ENCODE measurements at places on chromosomes 2 and 18. TPM values are rescaled to one million over a fixed set of nuclear protein-coding genes. Genes with fewer than 3 reads are reported as not detected.

DNA sequence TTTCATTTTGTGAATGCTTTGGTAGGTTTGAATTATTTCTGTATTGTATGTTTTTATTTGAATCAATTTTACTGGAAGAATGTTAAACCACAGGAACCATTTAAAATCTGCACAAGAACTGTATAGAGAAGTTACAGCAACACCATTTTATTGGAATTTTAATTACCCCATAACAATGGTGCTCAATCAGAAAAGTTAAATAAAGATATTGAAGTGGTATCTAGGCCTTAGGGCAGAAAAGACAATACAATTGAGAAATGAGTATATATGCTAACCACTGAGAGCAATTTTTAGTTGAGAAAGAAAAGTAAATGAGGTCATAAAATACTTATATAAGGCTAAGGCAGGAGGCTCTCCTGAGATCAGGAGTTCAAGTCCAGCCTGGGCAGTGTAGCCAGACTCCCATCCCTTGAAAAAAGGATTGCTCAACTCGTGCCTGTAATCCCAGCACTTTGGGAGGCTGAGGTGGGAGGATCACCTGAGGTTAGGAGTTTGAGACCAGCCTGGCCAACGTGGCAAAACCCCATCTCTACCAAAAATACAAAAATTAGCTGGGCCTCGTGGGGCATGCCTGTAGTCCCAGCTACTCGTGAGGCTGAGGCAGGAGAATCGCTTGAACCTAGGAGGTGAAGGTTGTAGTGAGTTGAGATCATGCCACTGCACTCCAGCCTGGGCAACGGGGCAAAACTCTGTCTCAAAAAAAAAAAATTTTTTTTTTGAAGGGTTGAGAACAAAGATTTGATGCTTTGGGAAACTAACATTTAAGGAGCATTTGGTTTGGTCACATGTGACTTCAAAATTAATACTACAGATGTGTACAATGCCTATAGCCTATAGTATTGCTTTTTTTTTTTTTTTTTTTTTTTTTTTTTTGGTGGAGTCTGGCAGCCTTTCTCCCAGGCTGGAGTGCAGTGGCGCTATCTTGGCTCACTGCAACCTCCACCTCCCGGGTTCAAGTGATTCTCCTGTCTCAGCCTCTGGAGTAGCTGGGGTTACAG is 212.9 kb upstream of the STON1 start:
- no peak overlapping the region for H3K4me3 ChIP-seq
- no peaks in the 10 kb centered on the region for H3K36me3 ChIP-seq
- no peaks in the 10 kb centered on the region for H3K4me1 ChIP-seq
- no peak overlapping the region for H3K27ac ChIP-seq

DNA sequence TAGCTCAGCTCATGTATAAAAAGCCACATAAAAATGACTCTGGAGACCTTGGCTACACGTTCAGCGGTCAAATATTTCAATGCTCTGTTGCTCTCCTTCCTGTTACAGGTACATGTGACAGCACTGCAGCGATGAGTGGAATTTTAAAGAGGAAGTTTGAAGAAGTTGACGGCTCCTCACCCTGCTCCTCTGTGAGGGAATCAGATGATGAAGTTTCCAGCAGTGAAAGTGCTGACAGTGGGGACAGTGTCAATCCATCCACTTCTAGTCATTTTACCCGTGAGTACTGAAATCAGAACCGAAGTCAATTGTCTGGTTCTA is 125.4 kb downstream of the CSRNP3 start:
- no peaks in the 10 kb centered on the region for H3K27me3 ChIP-seq
- no peak overlapping the region for H3K27ac ChIP-seq
- H3K4me3 ChIP-seq, result no peak overlapping the region
- DNase-seq, result peak; percentile 42
- no peaks in the 10 kb centered on the region for H3K4me1 ChIP-seq

DNA sequence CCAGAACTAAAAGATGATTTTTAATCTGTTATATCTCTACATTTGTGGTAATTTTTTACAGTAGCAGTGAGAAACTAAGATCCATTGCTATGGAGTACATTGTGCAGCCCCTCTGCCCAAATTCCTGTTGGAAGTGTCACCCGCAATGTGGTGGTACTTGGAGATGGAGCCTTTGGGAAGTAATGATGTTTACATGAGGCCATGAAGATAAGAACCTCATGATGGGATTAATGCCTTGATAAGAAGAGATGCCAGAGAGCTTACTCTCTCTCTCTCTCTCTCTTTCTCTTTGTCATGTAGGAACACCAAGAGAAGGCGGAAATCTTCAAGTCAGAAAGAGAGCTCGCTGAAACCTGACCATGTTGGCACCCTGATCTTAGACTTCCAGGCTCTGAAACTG is 535.4 kb downstream of the PID1 start:
- no peaks in the 10 kb centered on the region for H3K36me3 ChIP-seq
- no peak overlapping the region for H3K4me3 ChIP-seq
- H3K4me1 ChIP-seq, result no peaks in the 10 kb centered on the region
- no peak overlapping the region for H3K27ac ChIP-seq

DNA sequence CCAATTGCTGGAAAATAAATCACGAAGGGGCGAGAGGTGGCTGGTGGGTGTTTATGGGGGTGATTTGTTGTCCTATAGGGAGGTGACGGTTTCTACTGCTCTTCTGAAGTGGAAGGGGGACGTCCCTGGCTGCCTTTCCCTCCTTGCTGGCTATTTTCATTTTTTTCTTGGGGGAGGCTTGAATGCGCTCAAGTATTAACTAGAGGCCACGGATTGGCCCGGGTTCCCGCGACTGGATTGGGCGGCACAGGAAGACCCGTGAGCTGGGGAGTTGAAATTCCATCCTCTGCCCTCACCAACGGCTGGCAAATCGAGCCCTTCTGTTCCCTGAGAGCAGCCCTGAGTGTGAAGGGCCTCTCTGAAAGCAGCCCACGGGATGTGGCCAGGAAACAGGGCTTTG is 176.5 kb upstream of the SPRED2 start:
- H3K27ac ChIP-seq, result peak overlapping the region; percentile 83
- H3K4me3 ChIP-seq, result peak overlapping the region; percentile 2
- H3K36me3 ChIP-seq, result no peaks in the 10 kb centered on the region
- peaks cover 32% of the 10 kb centered on the region for H3K4me1 ChIP-seq

GRCh38 chr2:177889818-177890460 is 182.6 kb downstream of the PDE11A start:
- H3K4me1 ChIP-seq, result no peaks in the 10 kb centered on the region
- no peaks in the 10 kb centered on the region for H3K27me3 ChIP-seq
- no peak for DNase-seq
- no peaks in the 10 kb centered on the region for H3K36me3 ChIP-seq

GRCh38 chr2:95023222-95023597 is 2.3 kb upstream of the MAL start:
- H3K27me3 ChIP-seq, result peaks cover 80% of the 10 kb centered on the region
- H3K4me1 ChIP-seq, result peaks cover 36% of the 10 kb centered on the region
- no peak overlapping the region for H3K27ac ChIP-seq
- no peaks in the 10 kb centered on the region for H3K36me3 ChIP-seq

DNA sequence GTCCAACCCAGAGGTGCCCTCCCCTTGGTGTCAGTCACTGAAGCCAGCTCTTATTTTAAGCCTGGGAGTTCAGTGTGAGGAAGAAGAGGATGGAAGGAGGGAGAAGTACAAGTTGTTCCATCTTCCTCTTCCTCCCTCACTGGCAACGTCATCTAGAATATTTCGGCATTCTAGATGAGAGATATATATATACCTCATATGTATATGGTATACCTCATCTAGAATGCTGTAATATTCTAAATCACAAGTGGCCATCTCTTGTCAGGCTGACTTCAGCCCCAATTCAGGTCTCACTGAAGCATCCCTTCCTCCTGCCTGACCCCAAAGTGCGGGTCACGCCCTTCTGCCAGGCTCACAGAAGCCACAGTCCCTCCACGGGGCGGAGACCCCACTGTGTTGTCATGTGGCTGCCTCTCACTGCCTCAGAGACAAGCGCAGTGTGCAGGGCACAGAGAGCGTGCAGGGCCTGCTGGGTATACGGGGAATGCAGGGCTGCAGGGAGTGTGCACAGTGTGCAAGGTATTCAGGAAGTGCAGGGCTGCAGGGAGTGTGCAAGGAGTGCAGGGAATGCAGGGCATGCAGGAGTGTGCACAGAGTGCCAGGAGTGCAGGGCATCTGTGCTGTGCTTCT is 32.8 kb upstream of the B3GNT7 start:
- no peaks in the 10 kb centered on the region for H3K27me3 ChIP-seq
- peaks cover 7% of the 10 kb centered on the region for H3K36me3 ChIP-seq
- no peak for DNase-seq

DNA sequence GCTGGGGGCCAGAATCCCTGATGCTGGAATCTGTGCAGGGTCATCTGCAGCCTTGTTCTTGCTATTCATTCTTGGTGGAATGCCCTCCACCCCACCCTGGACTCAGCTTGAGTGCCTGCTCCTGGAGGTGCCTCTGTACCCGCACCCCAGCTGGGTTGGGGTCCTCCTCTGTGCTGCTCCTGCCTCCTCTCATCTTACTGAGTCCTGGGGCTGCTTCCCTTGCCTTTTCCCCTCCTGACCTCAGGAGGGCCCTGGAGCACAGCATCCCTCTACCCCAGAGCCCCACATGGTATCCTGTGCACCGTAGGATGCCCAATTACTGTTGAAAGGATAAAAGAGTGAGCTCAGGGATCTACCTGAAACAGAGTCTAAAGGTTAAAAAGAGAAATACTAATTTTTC is 81.6 kb downstream of the CIB4 start:
- no peak overlapping the region for H3K4me3 ChIP-seq
- no peak for DNase-seq
- H3K27ac ChIP-seq, result no peak overlapping the region
- H3K27me3 ChIP-seq, result peaks cover 74% of the 10 kb centered on the region

- no peak for DNase-seq
- no peaks in the 10 kb centered on the region for H3K27me3 ChIP-seq
- H3K4me1 ChIP-seq, result peaks cover 22% of the 10 kb centered on the region
- no peak overlapping the region for H3K4me3 ChIP-seq
These were observed 69.7 kb upstream of the TMEM200C start for GRCh38 chr18:5964996-5965395.

DNA sequence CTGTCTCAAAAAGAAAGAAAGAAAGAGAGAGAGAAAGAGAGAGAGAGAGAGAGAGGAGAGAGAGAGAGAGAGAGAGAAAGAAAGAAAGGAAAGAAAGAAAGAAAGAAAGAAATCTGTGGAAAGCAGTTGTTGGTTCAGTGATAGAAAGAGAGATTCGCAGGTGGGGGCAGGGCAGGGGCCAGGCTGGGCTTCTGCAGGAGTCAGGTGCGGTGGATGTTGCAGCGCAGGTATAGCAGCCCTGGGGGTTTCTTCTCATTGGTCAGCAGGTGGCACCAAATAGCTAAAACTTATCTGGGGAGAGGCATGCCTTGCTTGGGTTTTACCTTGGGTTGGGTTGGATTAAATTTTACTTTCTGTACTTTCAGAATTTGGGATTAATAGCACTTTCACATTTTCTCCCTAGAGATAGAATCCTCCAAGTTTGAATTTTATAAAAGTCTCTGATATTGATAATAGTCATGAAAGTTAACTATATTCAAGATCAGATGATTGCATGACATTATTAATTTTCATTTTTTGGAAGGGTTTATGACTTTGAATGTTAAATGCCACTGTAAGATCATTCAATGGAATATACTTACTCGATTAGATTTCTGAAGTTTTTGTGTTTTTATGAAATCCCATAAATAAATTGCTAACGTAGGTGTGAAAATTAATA is 66.6 kb downstream of the SPTBN1 start:
- no peak overlapping the region for H3K4me3 ChIP-seq
- H3K27me3 ChIP-seq, result no peaks in the 10 kb centered on the region
- DNase-seq, result peak; percentile 62
- H3K4me1 ChIP-seq, result peaks cover 14% of the 10 kb centered on the region
- no peak overlapping the region for H3K27ac ChIP-seq
- H3K36me3 ChIP-seq, result peaks cover 19% of the 10 kb centered on the region

- H3K4me3 ChIP-seq, result no peak overlapping the region
- no peak overlapping the region for H3K27ac ChIP-seq
- H3K27me3 ChIP-seq, result no peaks in the 10 kb centered on the region
- DNase-seq, result no peak
- no peaks in the 10 kb centered on the region for H3K36me3 ChIP-seq
These were observed 429.5 kb downstream of the CCDC85A start for GRCh38 chr2:56613254-56613653.

DNA sequence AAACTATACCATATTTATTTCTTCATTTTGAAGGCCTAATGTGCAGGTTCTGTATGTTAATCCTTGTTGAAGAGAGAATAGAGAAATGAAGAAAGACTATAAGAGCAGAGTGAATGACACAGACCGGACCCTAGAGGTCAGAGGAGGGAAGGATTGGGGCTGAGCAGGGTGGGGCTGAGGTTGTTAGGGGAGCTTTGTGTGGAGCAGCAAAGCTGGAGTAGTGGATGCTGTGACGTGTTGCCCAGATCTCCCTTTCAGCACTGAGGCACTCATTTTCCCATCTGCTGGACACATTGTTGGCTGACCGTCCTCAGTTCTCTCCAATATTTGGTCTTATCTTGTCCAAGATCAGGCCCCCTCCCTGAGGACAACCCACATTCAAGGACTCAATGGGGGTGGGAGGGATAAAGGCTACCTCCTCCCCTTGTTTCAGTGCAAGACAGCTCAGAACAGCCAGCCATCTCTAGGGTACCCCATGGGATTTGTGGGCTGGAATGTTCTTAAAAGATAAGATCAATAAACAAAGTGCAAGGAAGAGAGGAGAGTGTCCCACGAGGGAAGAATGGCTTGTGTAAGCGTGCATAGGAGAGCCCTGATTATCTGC is 143.6 kb downstream of the TDRD15 start:
- H3K36me3 ChIP-seq, result no peaks in the 10 kb centered on the region
- peak; percentile 14 for DNase-seq
- H3K27me3 ChIP-seq, result peaks cover 3% of the 10 kb centered on the region
- peaks cover 12% of the 10 kb centered on the region for H3K4me1 ChIP-seq
- no peak overlapping the region for H3K27ac ChIP-seq
- no peak overlapping the region for H3K4me3 ChIP-seq

DNA sequence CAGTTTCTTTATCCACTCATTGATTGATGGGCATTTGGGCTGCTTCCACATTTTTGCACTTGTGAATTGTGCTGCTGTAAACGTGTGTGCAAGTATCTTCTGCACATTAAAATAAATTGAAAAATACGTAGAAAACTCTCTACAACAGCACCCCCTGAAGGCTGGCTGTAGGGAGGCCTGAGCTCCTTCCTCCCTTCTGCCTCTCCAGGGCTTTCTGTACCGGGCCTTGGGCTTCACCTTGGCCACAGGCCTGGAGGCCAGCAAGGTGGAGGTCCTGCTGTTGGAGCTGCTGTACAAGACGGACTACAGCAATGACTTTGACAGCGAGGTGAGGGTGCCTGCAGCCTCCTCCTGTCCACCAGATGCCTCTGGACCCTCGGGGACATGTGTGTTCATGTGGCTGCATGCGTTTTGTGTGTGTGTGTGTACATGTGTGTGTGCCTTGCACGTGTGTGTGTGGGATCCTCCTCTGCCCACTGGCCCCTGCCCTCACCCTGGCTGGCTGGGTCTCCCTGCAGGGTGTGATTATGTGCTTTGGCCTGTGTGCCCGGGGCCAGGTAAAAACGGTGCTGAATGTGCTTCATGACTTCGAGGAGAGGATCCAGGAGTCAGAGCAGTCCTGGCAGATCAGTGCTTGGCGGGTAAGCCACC is 29.2 kb downstream of the MROH2A start:
- no peaks in the 10 kb centered on the region for H3K36me3 ChIP-seq
- H3K4me3 ChIP-seq, result no peak overlapping the region
- no peak for DNase-seq
- peaks cover 11% of the 10 kb centered on the region for H3K27me3 ChIP-seq

IFT172 gene
- 17.8 TPM for total RNA-seq

HS1BP3 gene
- 9.8 TPM for total RNA-seq

Data from muscle of leg (tissue), 16 donors.